ENCODE measurements at places on chromosomes 12 and 14. TPM values are rescaled to one million over a fixed set of nuclear protein-coding genes. Genes with fewer than 3 reads are reported as not detected.

STYK1 gene
- 19.9 TPM for total RNA-seq

PPP4R4 gene
- not detected for total RNA-seq

MSRB3 gene
- total RNA-seq, result 154 TPM

MYG1 gene
- total RNA-seq, result 54.9 TPM

DIO3 gene
- 1.8 TPM for total RNA-seq

ATL1 gene
- 13.1 TPM for total RNA-seq

TSPAN19 gene
- total RNA-seq, result not detected

SELPLG gene
- total RNA-seq, result 6.5 TPM

L2HGDH gene
- 9.8 TPM for total RNA-seq

ACSM4 gene
- total RNA-seq, result not detected

RNU4-1 gene
- total RNA-seq, result 2,217 TPM

TMEM117 gene
- total RNA-seq, result 15.2 TPM

PLBD1 gene
- total RNA-seq, result 82.4 TPM

MEG3 gene
- total RNA-seq, result 13.8 TPM

SERPINA6 gene
- total RNA-seq, result 2.0 TPM
